Epithelial cell of proximal tubule (primary cell): ENCODE measurements at places on chromosomes 4 and X.

GRCh38 chr4:106746451-106746850, 289.7 kb downstream of the DKK2 start:
- DNase-seq: no peak

GRCh38 chrX:113297437-113297836, 456.8 kb upstream of the AMOT start:
- DNase-seq: no peak

DNA sequence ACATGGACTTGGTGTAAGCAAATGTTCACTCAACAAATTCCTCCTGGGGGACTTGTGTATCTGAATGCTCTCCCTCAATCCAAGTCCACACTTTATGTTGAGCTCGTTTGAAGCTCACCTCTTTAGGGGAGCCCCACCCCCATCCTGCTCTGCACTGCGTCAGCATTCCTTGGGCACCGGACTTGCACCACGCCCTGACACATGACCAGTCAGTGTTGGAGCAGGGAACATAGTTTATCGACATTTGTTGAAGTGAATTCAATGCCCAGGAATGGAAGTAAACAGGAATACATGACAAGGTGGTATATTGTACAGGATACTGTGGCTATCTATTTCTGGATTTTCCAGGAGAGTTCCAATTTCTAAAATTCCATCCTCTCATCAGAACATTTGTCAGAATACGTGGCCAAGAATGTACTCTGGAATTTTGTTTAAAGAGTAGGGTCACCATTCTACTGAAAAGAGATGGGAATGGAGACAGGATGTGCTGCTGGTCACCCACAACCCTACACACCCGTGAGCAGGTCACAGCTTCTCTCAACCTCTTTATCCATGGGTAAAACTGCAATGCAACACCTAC, 60.0 kb upstream of the LNX1 start:
- DNase-seq: no peak

GRCh38 chr4:6955261-6955911, 45.8 kb downstream of the TBC1D14 start:
- no peak for DNase-seq

DNA sequence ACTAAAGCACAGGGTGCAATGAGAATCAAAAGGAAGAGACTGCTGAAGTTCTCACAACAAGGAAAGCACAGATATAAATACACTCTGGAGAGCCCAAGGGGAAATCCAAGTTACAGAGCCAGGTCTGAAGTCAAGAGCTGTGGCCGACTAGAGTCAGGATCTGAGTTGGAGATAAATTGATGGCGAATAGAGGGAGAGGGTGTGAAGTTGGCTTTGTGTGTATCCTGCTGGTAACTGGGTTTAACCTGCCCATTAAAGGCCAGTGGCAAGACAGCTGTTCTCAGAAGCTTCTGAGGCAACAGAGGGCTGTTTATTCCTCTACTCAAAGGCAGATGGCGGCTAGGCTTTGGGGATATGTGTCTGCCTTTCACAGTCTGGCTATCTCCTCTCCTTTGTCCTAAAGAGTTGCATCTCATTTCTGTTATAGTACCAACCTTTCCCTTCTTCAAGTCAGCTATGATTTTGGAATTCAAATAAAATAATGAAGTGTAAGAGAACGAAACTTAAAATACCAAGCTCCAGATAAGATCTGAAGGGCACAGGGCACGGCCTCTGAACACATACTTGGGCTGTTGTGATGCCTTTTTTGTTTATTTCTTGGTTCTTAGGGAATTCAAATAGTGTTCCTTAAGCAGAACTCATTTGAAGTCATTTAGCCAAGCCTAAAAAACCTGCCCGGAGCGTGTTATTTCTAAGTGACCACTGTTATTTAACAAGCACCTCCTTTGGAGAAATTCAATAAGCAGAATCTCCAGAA, 142.1 kb downstream of the APBB2 start:
- no peak for DNase-seq

GRCh38 chr4:110480031-110480549, 4.1 kb downstream of the ENPEP start:
- peak; percentile 63 for DNase-seq

DNA sequence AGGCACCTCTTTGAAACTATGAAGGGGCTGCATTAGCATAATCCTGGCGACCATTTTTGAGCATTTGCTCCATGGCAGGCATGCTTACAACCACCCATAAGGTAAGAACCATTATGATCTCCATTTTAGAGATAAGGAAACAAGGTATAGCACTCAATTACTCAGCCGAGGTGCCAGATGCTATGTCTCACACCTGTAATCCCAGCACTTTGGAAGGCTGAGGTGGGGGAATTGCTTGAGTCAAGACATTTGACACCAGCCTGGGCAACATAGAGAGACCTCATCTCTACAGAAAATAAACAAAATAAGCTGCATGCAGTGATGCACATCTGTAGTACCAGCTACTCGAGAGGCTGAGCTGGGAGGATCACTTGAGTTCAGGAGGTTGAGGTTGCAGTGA, 43.6 kb downstream of the TIGD4 start:
- no peak for DNase-seq

DNA sequence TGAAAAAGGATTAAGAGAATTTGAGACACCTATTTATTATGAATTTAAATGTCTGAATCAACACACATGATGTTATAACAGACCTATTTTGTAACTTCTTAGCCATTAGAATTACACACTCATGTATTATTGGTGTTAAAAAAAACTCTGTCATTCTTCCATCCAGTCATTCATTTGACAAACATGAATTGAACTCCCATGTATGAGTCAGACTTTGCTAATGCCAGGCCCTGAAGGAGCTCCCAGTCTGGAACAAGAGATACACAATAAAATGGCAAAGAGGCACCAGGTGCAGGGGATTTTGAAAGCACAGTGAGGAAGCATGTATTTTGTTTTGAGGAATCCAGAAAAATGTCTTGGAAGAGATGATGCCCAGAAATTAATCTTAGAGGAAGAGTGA, 87.7 kb upstream of the EFHC2 start:
- DNase-seq: no peak

DNA sequence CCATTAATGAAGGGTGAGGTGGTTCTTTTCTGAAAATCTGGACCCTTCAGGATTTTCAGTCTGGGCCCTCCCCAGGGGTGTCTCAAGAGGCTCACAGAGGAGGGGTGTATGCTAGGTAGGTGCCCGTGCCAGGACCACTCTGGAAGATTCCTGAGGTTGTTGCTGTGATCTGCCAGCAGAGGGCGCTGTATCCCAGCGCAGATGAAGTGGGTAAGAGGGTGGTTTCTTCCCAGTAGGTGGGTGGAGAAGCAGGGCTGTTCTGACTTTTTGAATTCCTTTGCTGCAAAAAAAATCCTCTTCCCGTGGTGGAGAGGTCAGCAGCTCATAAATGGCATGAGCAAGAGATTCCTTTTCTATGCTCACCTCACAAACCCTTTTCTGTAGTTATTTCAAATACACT, 51.1 kb downstream of the SCML1 start:
- no peak for DNase-seq

GRCh38 chr4:81675791-81676393, 204.2 kb upstream of the RASGEF1B start:
- DNase-seq: no peak

GRCh38 chr4:56748271-56748670, 67.2 kb upstream of the HOPX start:
- DNase-seq: no peak

- DNase-seq: no peak
These were observed 70.1 kb downstream of the CHST7 start for GRCh38 chrX:46643636-46644035.

GRCh38 chrX:109199726-109200125, 282.2 kb downstream of the GUCY2F start:
- no peak for DNase-seq

GRCh38 chrX:156001667-156002021, 4.1 kb downstream of the IL9R start:
- DNase-seq: no peak
